ENCODE measurements at places on chromosomes 11 and 22.

- H3K4me3 ChIP-seq: no peak overlapping the region
- no peak for DNase-seq
- peaks cover 12% of the 10 kb centered on the region for H3K4me1 ChIP-seq
Measured at GRCh38 chr11:134724106-134724778, 312.2 kb upstream of the B3GAT1 start.

DNA sequence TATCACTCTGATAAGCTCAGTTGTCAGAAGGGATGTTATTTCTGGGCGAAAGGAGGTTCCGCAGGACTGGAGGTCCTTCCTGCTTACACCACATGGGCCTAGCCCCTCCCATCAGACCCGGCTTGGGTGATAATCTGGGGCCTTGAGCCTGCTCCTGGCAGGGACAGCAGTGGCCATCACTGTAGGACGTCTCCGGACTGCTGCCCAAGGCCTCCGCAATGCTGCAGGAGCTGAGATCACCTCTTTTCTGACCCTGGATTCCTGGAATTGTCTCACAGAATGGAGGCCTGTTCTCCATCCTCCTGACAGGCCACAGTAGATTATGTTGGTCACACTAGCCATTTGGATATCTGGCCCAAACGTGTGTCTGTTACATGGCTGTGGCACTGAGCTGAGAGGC is 9.2 kb upstream of the BIK start:
- no peak overlapping the region for H3K4me3 ChIP-seq
- peaks cover 1% of the 10 kb centered on the region for H3K36me3 ChIP-seq
- no peak for DNase-seq
- H3K27me3 ChIP-seq: no peaks in the 10 kb centered on the region
- H3K4me1 ChIP-seq: peaks cover 29% of the 10 kb centered on the region
- H3K27ac ChIP-seq: peak overlapping the region; percentile 71

DNA sequence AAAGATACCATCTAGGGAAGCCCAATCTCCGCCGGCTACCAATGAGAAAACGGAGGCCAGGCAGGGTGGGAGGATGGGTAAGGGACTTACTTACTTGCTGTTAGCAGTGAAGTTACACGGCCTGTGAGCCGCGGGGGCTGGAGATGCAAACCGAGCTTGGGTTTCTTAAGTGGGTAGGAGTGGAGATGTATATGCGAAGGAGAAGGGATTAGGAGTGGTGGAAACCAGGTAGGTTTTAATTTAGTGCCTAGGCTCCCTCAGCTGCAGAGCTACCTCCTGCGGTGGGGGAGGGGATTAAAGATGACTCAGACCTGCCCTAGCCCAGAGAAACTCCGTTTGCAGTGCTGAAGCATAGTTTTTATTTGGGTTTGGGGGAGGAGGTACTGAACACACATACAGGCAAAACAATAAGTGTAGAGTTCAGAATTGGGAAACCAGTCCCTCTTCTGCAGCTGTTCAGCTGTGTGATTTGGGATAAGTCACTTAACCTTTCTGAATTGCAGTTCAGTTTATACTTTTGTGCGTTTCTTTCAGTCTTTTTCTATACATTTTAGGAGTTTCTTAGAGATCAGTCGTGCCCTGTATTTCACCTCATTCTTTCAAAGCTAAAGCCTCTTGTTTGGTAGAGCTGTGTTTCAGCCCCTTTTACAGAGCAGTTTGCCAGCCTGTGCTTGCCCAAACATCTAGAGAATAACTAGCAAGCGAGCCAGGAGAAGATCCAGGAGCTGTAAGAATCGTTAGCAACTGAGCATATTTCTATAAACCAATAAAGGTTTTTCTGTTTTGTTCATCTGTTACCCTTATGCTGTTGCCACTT is 596 bp upstream of the TNRC6B start:
- H3K27ac ChIP-seq: peak overlapping the region; percentile 99
- H3K27me3 ChIP-seq: no peaks in the 10 kb centered on the region
- no peak for DNase-seq
- H3K4me3 ChIP-seq: peak overlapping the region; percentile 92
- no peaks in the 10 kb centered on the region for H3K36me3 ChIP-seq

GRCh38 chr11:123692961-123693360 is 38.5 kb upstream of the SCN3B start:
- DNase-seq: no peak
- peaks cover 54% of the 10 kb centered on the region for H3K27me3 ChIP-seq
- H3K36me3 ChIP-seq: no peaks in the 10 kb centered on the region
- H3K4me1 ChIP-seq: no peaks in the 10 kb centered on the region
- H3K27ac ChIP-seq: no peak overlapping the region

- peaks cover 71% of the 10 kb centered on the region for H3K27me3 ChIP-seq
- DNase-seq: no peak
- no peak overlapping the region for H3K4me3 ChIP-seq
- H3K27ac ChIP-seq: no peak overlapping the region
- no peaks in the 10 kb centered on the region for H3K36me3 ChIP-seq
Measured at GRCh38 chr11:126628790-126629621, 273.5 kb downstream of the ST3GAL4 start.

- H3K27ac ChIP-seq: peak overlapping the region; percentile 93
- H3K4me1 ChIP-seq: peaks cover 24% of the 10 kb centered on the region
- no peaks in the 10 kb centered on the region for H3K27me3 ChIP-seq
- DNase-seq: no peak
Measured at GRCh38 chr11:113664981-113665710, 41.0 kb downstream of the TMPRSS5 start.

GRCh38 chr11:89293965-89294679 is 116.4 kb downstream of the TYR start:
- H3K36me3 ChIP-seq: no peaks in the 10 kb centered on the region
- peak overlapping the region; percentile 64 for H3K27ac ChIP-seq
- H3K27me3 ChIP-seq: no peaks in the 10 kb centered on the region
- DNase-seq: peak; percentile 19

GRCh38 chr11:130469181-130469580 is 20.7 kb downstream of the ADAMTS15 start:
- H3K4me1 ChIP-seq: peaks cover 5% of the 10 kb centered on the region
- H3K4me3 ChIP-seq: no peak overlapping the region
- no peak for DNase-seq

DNA sequence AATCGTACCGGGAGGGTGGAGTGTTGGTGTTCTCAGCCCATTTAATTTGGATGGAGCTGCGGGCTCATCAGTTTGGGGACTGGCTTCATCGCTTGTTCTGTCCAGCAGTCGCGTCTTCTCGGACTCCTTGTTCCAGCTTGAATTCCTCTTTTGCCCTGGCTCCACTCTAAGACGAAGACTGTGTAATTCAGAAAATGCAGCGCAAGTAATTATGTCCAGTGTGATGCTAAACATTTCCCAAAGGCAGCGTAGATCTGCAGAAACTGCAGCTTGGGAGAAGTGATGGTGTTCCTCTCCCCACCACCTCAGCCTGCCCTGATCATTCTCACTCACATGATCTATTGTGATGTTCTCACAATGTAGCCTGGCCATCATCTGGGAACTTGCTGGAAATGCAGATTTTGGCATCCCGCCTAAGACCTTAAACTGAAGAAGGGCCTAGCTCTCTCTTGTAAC is 666 bp downstream of the SLC25A18 start:
- peak overlapping the region; percentile 61 for H3K27ac ChIP-seq
- H3K4me3 ChIP-seq: no peak overlapping the region

- no peak for DNase-seq
- no peaks in the 10 kb centered on the region for H3K4me1 ChIP-seq
- H3K27me3 ChIP-seq: peaks cover 44% of the 10 kb centered on the region
- H3K4me3 ChIP-seq: no peak overlapping the region
- H3K27ac ChIP-seq: no peak overlapping the region
- H3K36me3 ChIP-seq: no peaks in the 10 kb centered on the region
Measured at GRCh38 chr11:17740649-17741235, 6.2 kb downstream of the KCNC1 start.

- no peak for DNase-seq
- H3K4me1 ChIP-seq: peaks cover 8% of the 10 kb centered on the region
Measured at GRCh38 chr11:57474017-57474802, 13.9 kb downstream of the RTN4RL2 start.

DNA sequence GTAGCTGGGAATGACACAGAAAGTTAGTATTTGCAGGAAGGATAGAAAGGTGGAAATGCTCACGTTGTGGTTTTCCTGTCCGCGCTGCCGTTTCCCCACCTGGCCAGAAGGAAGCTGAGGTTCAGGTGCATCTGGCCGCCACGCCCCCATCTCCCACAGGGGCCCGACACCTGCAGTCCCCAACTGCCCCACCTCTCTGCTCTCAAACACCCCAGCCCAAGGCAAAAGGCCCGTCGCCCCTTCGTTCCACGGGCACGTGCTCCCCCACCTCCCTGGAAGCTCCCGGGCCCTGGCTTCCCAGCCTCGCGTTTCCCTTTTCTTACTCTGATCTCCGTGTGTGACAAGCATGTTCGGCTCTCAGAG is 985.1 kb downstream of the BRD1 start:
- DNase-seq: no peak
- H3K4me3 ChIP-seq: no peak overlapping the region
- H3K27me3 ChIP-seq: peaks cover 18% of the 10 kb centered on the region
- no peaks in the 10 kb centered on the region for H3K4me1 ChIP-seq
- H3K27ac ChIP-seq: no peak overlapping the region
- no peaks in the 10 kb centered on the region for H3K36me3 ChIP-seq

DNA sequence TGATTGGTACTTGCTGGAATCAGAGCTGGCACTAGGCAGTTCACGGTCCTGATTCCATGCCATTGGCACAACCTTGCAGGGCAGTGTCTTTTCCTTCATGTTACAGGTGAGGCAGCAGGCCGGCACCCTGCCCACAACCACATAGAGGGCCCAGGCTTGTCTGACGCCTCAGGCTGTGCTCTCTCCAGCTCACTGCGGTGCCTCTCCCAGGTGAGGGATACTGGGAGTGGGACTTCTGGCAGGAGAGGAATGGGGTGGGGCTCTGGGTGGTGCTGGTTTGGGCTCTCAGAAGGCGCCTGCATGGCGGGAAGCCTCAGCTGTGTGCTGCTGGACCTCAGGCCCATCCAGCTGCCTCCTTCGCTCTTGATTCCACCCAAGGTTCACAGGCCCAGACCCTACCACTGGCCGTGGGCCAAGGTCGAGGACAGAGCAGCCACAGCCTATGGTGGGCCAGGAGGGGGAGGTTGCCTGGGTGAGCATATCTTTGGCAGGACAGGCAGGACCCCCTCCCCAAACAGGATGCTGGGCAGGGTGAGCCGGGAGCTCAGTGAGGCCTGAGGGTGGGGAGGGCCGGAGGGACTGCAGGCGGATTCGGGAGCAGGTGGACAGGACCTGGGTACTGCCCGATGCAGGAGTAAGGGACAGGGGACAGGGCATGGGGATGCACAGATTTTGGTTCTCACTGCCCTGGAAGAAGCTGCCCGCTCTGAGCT is 7.0 kb upstream of the MPPED1 start:
- no peaks in the 10 kb centered on the region for H3K36me3 ChIP-seq
- H3K4me3 ChIP-seq: no peak overlapping the region
- no peaks in the 10 kb centered on the region for H3K4me1 ChIP-seq
- DNase-seq: no peak
- no peak overlapping the region for H3K27ac ChIP-seq
- peaks cover 60% of the 10 kb centered on the region for H3K27me3 ChIP-seq

DNA sequence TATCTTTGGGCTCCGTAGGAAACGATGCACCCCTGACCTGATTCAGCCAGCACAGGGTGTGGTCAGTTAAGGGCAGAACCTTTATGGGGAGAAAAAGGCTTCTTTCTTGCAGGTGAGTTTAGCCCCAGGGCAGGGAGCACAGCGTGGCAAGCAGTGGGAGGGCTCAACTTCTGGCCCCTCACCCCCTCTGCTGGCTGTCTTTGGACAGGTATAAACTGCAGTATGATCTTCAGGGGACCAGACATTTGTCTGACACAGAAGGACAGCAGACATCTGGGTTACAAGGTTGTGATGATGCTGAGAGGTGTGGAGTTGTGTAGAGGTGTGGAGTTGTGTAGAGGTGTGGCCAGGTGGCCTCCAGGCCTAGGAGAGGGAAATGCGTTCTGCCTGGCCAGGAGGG is 324.0 kb upstream of the PLET1 start:
- no peak for DNase-seq
- no peak overlapping the region for H3K27ac ChIP-seq
- no peaks in the 10 kb centered on the region for H3K36me3 ChIP-seq
- no peak overlapping the region for H3K4me3 ChIP-seq

DNA sequence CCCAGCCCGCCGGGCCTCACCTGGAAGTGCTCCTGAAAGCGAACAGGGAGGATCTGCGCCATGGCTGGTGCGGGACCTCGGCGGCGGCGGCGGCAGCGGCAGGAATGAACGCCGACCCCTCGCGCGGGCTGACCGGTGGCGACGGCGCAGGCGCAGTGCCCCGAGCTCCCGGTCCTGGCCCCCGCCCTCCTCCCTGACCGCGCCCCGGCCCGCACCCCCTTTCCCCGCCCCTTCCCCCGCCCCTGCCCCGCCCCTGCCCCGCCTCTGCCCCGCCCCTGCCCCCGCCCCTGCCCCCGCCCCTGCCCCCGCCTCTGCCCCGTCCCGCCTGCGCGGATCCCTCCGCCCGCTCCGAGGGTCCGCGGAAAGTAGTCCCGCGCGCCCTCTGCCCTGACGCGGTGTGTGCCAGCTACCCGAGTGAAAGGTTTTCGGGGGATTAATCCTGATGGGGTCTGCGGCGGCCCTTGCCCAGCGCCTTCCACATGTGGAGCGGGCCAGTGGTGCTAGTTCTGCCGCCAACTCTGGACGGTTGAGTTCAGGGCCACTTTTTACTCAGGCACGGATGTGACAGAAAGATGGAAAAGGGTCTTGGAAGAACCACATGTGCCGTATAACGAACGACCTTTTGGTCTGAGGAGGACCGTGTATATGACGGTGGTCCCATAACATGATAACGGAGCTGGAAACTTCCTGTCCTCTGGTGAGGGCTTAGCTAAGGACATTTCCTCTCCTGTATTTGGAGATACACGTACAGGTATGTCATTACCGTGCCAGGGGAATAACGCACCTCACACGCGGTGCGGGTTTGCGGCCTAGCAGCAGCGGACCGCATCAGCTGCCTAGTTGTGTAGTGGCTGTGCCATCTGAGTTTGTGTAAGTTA is at the start of gene CLTCL1:
TSS of gene CLTCL1 (minus strand) at position 140 of the 878 bp plus-strand sequence. CDS start at position 62, 78 bp downstream.
- peak; percentile 79 for DNase-seq
- peaks cover 19% of the 10 kb centered on the region for H3K4me1 ChIP-seq
- peak within 1 kb of the TSS; percentile 91 for H3K27ac ChIP-seq
- peak within 1 kb of the TSS; percentile 94 for H3K4me3 ChIP-seq
- H3K36me3 ChIP-seq: no peaks in the 10 kb centered on the region
- peaks cover 34% of the 10 kb centered on the region for H3K27me3 ChIP-seq

- H3K27me3 ChIP-seq: peaks cover 66% of the 10 kb centered on the region
- H3K36me3 ChIP-seq: peaks cover 2% of the 10 kb centered on the region
- peaks cover 1% of the 10 kb centered on the region for H3K4me1 ChIP-seq
- no peak overlapping the region for H3K27ac ChIP-seq
- H3K4me3 ChIP-seq: peak overlapping the region; percentile 42
Measured at GRCh38 chr11:9092072-9092471, 673 bp upstream of the SCUBE2 start.

DNA sequence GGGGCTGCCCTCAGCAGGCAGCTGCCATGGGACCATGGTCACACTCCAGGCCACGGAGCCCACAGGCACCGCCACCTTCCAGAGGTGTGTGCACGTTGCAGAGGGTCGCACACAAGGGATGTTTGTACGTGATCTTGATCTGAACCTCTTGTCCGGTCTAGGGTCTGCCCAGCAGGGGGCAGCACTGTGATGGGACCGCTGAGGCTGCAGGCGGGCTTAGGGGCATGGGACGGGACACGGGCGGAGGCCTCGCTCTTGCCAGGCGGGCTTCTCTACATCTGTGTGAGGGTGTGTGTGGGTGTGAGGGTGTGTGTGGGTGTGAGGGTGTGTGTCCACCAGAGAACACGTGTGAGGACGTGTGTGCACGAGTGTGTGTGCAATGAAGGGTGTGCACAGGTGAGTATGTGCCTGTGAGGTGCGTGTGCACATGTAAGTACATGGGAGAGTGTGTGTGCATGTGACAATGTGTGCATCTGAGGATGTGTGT is 52.4 kb downstream of the CACNA1I start:
- H3K4me3 ChIP-seq: no peak overlapping the region
- no peak overlapping the region for H3K27ac ChIP-seq
- DNase-seq: peak; percentile 61
- no peaks in the 10 kb centered on the region for H3K36me3 ChIP-seq
- H3K4me1 ChIP-seq: peaks cover 5% of the 10 kb centered on the region
